ELR (cell line): ENCODE measurements at places on chromosomes 6 and 20.

- no peak for DNase-seq
Observed at GRCh38 chr6:39128832-39129231, 13.8 kb upstream of the SAYSD1 start.

GRCh38 chr20:46648903-46649649 lies 2.2 kb downstream of the SLC13A3 start:
- DNase-seq: no peak

GRCh38 chr20:50196896-50197295 lies 6.3 kb downstream of the CEBPB start:
- DNase-seq: no peak

DNA sequence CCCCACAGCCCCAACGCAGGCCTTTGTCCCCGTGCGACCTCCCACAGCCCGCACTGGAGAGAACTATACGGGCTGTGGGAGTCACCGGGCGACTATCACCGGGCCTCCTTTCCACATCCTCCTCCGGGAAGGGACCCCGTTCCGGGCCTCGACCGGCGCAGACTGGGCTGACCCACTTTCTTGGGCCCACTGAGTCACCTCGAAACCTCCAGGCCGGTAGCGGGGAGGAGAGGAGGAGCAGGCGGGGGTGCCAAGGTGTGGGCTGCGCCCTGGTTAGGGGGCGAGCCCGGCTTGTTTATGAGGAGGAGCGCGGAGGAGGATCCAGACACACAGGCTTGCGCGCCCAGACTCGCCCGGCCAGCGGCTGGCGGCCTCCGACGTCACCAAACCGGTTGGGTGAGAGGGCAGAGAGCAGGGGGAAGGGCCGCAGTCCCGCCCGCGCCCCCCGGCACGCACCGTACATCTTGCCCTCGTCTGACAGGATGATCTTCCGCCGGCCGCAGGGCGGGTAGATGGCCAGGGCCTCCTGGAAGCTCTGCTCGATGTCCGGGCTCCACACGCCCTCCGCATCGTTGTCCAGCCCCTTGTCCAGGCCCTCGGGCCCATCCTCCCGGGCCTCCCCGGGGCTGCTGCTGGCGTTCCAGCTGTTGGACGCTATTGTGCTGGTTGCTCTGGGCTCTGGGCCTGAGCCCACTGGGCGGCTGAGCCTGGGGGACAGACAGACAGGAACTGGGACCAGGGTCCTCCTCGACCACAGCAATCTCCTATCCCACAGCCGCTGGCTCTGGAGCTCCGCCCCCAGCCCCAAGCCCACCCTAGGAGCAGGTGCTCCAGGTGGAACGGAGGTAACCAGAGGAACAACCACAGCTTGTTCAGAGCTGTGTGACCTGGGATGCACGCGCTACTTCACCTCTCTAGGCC lies 10.6 kb downstream of the TEAD3 start:
- no peak for DNase-seq
